ENCODE measurements at places on chromosomes 7 and 10. TPM values are rescaled to one million over a fixed set of nuclear protein-coding genes. Genes with fewer than 3 reads are reported as not detected.

SORCS1 gene
- total RNA-seq = 61.5 TPM

GRCh38 chr7:1192171-1192676 is 32.2 kb upstream of the ZFAND2A start:
- no peak for DNase-seq
- H3K27ac ChIP-seq = no peak overlapping the region
- no peaks in the 10 kb centered on the region for H3K4me1 ChIP-seq
- H3K4me3 ChIP-seq = no peak overlapping the region
- H3K36me3 ChIP-seq = no peaks in the 10 kb centered on the region
- H3K27me3 ChIP-seq = peaks cover 76% of the 10 kb centered on the region

- no peaks in the 10 kb centered on the region for H3K36me3 ChIP-seq
- no peak for DNase-seq
- H3K27me3 ChIP-seq = no peaks in the 10 kb centered on the region
- H3K4me1 ChIP-seq = no peaks in the 10 kb centered on the region
- no peak overlapping the region for H3K4me3 ChIP-seq
Measured at GRCh38 chr7:44787041-44787440, 9.4 kb upstream of the PPIA start.

GRCh38 chr10:13820119-13820963 is 233.6 kb downstream of the PRPF18 start:
- no peak overlapping the region for H3K4me3 ChIP-seq
- DNase-seq = no peak
- H3K27ac ChIP-seq = peak overlapping the region; percentile 35
- no peaks in the 10 kb centered on the region for H3K36me3 ChIP-seq

GRCh38 chr10:93081834-93082233 is 8.1 kb downstream of the CYP26A1 start:
- DNase-seq = no peak
- no peaks in the 10 kb centered on the region for H3K27me3 ChIP-seq
- H3K27ac ChIP-seq = no peak overlapping the region
- H3K4me1 ChIP-seq = no peaks in the 10 kb centered on the region
- no peaks in the 10 kb centered on the region for H3K36me3 ChIP-seq
- no peak overlapping the region for H3K4me3 ChIP-seq

DNA sequence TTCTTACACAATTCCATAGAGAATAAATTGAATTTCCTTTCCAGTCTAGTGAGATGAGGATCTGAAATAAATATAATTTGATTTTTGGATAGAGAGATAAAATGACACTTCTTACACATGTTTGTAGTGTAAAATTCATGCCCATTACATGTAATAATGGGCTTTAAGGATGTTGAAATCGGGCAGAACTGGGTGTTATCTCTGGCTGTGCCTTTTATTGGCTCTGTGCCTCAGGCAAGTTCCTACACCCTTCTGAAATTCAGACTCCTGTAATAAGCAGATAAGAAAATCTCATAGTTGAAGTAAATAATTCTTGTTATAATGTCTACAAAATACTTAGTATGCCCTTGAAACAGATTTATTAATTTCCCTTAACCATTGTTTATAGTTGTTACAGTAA is 125.6 kb downstream of the SEMA3A start:
- no peak overlapping the region for H3K27ac ChIP-seq
- no peaks in the 10 kb centered on the region for H3K36me3 ChIP-seq
- H3K4me1 ChIP-seq = no peaks in the 10 kb centered on the region
- DNase-seq = no peak
- H3K27me3 ChIP-seq = no peaks in the 10 kb centered on the region
- H3K4me3 ChIP-seq = no peak overlapping the region

GRCh38 chr10:33600381-33600780 is 265.9 kb upstream of the NRP1 start:
- no peaks in the 10 kb centered on the region for H3K27me3 ChIP-seq
- H3K27ac ChIP-seq = no peak overlapping the region
- H3K4me1 ChIP-seq = no peaks in the 10 kb centered on the region
- no peak overlapping the region for H3K4me3 ChIP-seq
- no peak for DNase-seq

- DNase-seq = no peak
- peaks cover 6% of the 10 kb centered on the region for H3K4me1 ChIP-seq
- no peak overlapping the region for H3K27ac ChIP-seq
Measured at GRCh38 chr10:59561477-59562121, 148.1 kb downstream of the SLC16A9 start.

STEAP1 gene
- 3.1 TPM for total RNA-seq

GPNMB gene
- 156 TPM for total RNA-seq

All from tibial nerve (tissue), 4 donors.